ENCODE measurements at places on chromosomes 1 and 21. TPM values are rescaled to one million over a fixed set of nuclear protein-coding genes. Genes with fewer than 3 reads are reported as not detected.

- DNase-seq, result no peak
- H3K36me3 ChIP-seq, result peaks cover 26% of the 10 kb centered on the region
- no peak overlapping the region for H3K4me3 ChIP-seq
- H3K27me3 ChIP-seq, result no peaks in the 10 kb centered on the region
Measured at GRCh38 chr1:150808846-150809245, 786 bp upstream of the CTSK start.

Gene LRRN2
- 0.42 TPM for total RNA-seq

Gene TXNDC12
- total RNA-seq, result 17.5 TPM

DNA sequence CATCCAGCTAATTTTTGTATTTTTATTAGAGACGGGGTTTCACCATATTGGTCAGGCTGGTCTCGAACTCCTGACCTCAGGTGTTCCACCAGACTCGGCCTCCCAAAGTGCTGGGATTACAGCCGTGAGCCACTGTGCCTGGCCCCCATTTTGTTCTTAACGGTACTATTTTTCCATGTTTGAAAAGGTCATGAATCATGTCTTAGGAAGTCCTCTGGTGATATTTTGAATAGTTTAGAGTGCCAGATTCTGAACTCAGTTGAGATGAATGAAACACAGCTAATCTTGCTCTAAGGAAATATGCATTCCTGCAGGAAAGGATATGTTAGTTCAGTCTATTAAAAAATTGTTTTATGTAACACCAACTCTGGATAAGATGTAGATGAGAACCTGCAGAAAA lies 62.6 kb upstream of the ATP2B4 start:
- no peaks in the 10 kb centered on the region for H3K36me3 ChIP-seq
- no peak overlapping the region for H3K4me3 ChIP-seq
- no peaks in the 10 kb centered on the region for H3K27me3 ChIP-seq
- H3K27ac ChIP-seq, result no peak overlapping the region
- no peaks in the 10 kb centered on the region for H3K4me1 ChIP-seq
- DNase-seq, result no peak

Gene HENMT1
- total RNA-seq, result 1.3 TPM

Gene PLA2G5
- not detected for total RNA-seq

Gene WDR64
- 0.08 TPM for total RNA-seq

GRCh38 chr1:59085101-59085500 lies 211.8 kb upstream of the FGGY start:
- H3K4me1 ChIP-seq, result no peaks in the 10 kb centered on the region
- no peak overlapping the region for H3K4me3 ChIP-seq

Gene MIXL1
- total RNA-seq, result not detected

GRCh38 chr1:2495026-2495425 lies 18.9 kb downstream of the PLCH2 start:
- no peak overlapping the region for H3K4me3 ChIP-seq
- DNase-seq, result no peak
- no peak overlapping the region for H3K27ac ChIP-seq
- H3K27me3 ChIP-seq, result no peaks in the 10 kb centered on the region
- H3K36me3 ChIP-seq, result no peaks in the 10 kb centered on the region
- peaks cover 9% of the 10 kb centered on the region for H3K4me1 ChIP-seq

DNA sequence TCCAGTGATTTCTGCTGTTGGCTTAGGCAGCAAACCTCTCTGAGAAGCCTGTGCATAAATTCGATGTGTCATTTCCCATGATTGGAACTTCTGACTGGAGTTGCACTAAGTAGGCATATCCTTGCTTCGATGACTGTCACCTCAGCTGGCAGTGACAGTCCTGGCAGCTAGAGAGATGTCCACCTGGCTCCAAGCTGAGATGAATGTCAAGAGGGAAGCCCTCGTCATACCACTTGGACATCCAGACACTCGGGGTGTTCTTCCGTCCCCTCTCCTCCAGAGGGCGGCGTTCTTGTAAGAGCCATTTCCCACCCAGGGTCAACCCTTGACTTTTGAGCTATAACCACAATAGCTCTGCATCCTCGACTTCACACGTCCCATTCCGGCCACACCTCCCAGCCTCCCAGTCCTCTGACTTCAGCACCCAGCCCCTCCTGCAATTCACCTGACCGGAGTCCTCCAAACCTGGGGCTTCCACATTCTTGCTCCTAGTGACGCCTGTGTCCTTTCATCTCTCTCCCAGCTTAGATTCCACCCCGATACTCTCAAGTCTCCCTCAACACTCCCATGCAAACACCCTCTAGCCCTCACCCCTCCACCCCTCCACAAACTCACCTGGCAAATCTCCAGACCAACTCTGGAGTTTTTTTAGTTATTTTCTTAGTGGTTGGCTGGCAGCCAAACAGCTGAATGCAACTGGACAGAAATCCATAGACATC lies 17.3 kb downstream of the CA6 start:
- H3K36me3 ChIP-seq, result no peaks in the 10 kb centered on the region
- no peak overlapping the region for H3K27ac ChIP-seq

Gene SPSB1
- total RNA-seq, result 19.1 TPM

GRCh38 chr1:68542586-68542985 lies 45.7 kb upstream of the DEPDC1 start:
- no peak overlapping the region for H3K27ac ChIP-seq
- no peaks in the 10 kb centered on the region for H3K4me1 ChIP-seq
- no peaks in the 10 kb centered on the region for H3K36me3 ChIP-seq

DNA sequence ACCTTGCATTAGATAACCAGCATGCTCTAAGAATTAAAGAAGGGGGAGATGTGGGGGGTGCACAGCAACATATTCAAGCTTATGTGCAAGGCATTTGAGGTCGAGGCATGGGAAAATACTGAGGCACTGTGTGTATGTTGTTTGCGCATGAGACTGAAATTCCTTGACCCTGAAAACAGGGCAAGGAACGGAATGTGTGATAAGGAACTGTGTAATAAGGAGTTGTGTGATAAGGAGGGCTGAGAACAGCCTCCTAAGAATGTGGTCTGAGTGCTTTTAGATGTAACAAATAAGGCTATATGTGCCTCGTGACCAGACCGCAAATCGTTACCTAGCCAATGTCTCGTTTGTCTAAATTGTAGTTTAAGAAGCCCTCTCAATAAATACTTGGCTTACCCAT lies 26.5 kb upstream of the ITLN1 start:
- H3K27ac ChIP-seq, result no peak overlapping the region
- no peak overlapping the region for H3K4me3 ChIP-seq
- DNase-seq, result no peak
- H3K36me3 ChIP-seq, result no peaks in the 10 kb centered on the region

- H3K36me3 ChIP-seq, result peaks cover 2% of the 10 kb centered on the region
- H3K27me3 ChIP-seq, result no peaks in the 10 kb centered on the region
- no peaks in the 10 kb centered on the region for H3K4me1 ChIP-seq
- H3K27ac ChIP-seq, result no peak overlapping the region
Measured at GRCh38 chr1:97560714-97561113, 360.1 kb downstream of the DPYD start.

DNA sequence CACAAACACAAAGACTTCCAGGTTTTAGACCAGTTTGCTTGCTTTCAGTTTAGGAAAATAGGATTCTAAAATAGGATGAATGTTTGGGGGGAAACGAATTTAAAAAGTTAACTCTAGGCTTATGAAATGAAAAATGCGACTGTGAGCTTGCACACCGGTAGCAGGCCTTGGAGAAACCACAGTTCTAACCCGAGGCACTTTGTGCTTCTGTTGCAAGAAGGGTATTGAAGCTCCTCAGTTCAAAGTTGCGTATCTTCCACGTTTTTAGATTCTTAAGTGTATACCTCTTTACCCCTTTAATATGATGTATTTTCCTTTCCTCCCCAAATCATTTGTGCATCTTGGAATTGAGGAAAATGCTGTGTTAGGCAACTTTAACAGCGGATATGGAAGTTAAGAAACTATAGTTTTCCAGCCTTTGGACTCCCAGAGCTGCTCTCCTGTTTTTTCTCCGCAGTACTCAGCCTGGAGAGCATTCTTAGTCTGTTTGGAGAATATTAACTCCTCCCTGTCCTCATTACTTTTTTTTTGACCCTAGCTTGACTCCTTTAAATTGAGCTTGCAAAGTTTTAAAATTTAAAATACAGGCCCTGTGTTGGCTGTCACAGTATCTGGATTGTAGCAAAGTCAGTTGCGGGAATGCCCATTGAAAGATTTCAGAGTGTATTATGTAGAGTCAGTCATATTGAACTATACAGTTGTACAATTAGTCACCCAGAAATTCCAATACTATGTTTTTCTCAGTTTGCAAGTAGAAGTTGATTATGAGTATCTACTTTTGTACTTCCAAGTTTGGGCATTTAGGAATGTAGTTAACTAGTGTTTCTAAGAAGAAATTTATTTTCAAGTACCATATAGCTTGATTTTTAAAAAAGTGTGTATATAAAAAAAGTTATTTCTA lies 2.6 kb downstream of the MRPS6 start:
- no peak overlapping the region for H3K4me3 ChIP-seq
- peaks cover 31% of the 10 kb centered on the region for H3K4me1 ChIP-seq
- H3K27ac ChIP-seq, result no peak overlapping the region
- DNase-seq, result no peak
- peaks cover 1% of the 10 kb centered on the region for H3K36me3 ChIP-seq
- no peaks in the 10 kb centered on the region for H3K27me3 ChIP-seq

DNA sequence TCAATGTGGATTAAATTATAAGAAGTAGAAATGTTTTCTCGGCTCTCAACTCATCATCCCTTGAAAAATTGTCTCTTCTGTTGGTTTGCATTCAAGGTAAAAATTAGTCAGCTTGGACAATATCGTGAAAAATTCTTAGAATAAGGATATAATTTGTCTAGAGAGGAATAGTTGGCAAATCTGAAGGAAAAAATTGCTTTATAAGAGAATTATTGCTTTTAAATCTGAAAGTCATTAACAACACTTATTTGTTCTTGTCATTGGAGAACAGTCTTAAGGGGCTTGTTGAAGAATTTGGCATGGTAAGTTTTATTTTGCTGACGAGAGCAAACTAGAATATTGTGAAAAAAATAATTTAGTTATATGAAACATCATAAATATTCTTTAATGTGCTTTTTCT lies 26.4 kb downstream of the ANGPTL1 start:
- DNase-seq, result no peak
- H3K27ac ChIP-seq, result no peak overlapping the region
- H3K36me3 ChIP-seq, result no peaks in the 10 kb centered on the region
- no peaks in the 10 kb centered on the region for H3K4me1 ChIP-seq
- H3K27me3 ChIP-seq, result no peaks in the 10 kb centered on the region

GRCh38 chr1:11736746-11737639 lies 1.1 kb downstream of the AGTRAP start:
- peak overlapping the region; percentile 89 for H3K4me3 ChIP-seq
- H3K27me3 ChIP-seq, result no peaks in the 10 kb centered on the region
- H3K4me1 ChIP-seq, result peaks cover 6% of the 10 kb centered on the region
- H3K27ac ChIP-seq, result peak overlapping the region; percentile 89
- H3K36me3 ChIP-seq, result no peaks in the 10 kb centered on the region

Gene DMBX1
- total RNA-seq, result not detected

DNA sequence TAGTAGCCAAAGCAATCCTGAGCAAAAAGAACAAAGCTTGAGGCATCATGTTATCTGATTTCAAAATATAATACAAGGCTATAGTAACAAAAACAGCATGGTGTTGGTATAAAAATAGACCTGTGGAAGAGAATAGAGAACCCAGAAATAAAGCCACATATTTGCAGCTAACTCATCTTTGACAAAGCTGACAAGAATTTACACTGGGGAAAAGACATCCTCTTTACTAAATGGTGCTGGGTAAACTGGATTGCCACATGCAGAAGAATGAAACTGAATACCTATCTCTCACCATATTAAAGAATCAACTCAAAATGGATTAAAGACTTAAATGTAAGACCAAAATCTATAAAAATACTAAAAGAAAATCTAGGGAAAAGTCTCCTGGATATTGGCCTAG lies 59.5 kb upstream of the CD55 start:
- no peaks in the 10 kb centered on the region for H3K27me3 ChIP-seq
- H3K4me3 ChIP-seq, result no peak overlapping the region
- no peaks in the 10 kb centered on the region for H3K36me3 ChIP-seq

DNA sequence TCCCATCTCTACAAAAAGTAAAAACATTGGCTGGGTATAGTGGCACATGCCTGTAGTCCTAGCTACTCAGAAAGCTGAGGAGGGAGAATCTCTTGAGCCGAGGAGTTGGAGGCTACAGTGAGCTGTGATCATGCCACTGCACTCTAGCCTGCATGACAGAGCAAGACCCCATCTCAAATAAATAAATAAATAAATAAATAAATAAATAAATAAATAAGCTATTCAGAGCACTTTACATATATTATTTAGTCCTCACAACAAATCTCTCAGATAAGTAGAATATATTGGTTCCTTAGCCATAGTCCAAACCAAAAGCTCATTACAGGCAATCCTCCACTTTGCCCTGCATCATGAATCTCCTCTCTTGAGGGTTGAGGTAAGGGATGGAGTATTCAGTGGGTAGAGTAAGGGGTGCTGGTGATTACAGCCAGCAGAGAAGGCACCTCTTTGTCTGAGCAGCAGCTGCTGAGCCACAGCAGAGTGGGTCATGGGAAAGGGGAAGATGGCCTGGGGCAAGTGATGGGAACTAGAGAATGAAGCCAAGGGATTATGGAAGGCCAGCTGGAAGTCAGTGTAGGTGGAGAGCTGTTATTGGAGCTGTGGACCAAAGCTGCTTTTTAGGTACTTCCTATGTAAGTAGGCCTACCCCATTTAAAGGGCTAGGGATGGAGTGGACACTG lies 115.5 kb upstream of the ZNF644 start:
- no peaks in the 10 kb centered on the region for H3K27me3 ChIP-seq
- no peak for DNase-seq
- no peaks in the 10 kb centered on the region for H3K36me3 ChIP-seq
- H3K27ac ChIP-seq, result no peak overlapping the region
- H3K4me3 ChIP-seq, result no peak overlapping the region
- no peaks in the 10 kb centered on the region for H3K4me1 ChIP-seq

Gene RUNX3
- total RNA-seq, result 1.1 TPM

DNA sequence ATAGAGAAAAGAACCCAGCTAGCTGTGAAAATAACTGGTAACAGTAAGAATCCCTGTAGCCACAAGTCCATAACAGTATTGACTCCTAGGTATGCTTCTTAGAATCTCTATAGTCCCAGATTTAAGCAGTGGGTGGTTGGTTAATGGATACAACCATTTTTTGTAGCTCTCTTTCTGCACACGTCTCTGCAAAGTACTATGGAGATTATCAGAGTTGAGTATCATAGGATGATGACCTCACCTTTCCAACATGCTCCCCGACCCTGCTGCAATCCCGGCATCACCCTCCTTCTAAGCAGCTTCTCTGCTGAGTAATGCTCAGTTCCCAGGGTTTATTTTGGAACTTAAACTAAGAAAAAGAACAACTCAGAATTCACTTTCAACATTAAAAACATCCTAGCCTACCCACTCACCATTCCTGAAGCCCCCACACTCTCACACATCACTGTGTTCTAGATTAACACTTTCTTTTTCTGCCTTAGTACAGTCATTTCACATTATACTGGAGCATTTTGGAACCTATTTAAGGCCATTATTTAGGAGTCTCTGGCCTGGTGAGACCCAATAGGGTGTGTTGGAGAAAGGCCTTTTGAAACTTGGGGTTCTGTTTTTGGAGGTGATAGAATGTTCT lies 2.7 kb downstream of the MLLT11 start:
- no peak overlapping the region for H3K4me3 ChIP-seq
- peaks cover 34% of the 10 kb centered on the region for H3K4me1 ChIP-seq
- no peak for DNase-seq
- H3K36me3 ChIP-seq, result no peaks in the 10 kb centered on the region
- H3K27ac ChIP-seq, result no peak overlapping the region
- H3K27me3 ChIP-seq, result no peaks in the 10 kb centered on the region
